ENCODE measurements at places on chromosomes 13 and 19.

- DNase-seq = peak; percentile 33
- H3K36me3 ChIP-seq = no peaks in the 10 kb centered on the region
- no peak overlapping the region for H3K27ac ChIP-seq
Observed at GRCh38 chr13:63088226-63088625, 1672.6 kb upstream of the PCDH20 start.

DNA sequence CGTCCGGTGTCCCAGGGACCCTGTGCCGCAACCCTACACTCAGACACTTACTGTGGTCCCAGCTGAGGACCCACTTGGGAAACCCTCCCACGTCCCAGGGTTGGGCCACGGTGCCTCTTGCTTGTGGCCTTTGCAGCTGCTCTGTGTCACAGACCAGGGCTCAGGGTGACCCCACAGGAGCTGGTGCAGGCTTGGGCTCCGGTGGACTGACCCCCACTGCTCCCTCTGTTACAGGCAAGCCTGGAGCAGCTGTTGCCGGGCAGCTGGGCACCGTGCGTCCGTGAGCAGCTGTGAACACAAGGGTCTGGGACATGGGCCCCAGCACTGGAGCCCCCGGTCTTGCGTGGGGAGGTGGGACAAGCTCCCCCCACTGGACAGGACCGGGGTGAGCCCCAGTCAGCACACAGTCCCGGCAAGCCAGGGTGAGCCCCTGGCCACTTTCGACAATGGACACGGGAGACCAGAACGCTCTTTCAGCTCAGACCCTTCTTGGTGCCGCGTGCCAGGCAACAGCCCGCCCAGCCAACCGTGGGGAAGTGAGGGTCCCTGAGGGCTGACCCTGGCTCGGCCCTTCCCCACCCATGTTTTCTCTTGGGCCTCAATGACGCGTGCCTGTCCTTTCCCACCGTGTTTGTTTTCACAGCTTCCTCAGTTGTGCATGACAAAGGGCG lies 65.7 kb upstream of the C13orf46 start:
- DNase-seq = no peak
- H3K4me1 ChIP-seq = peaks cover 28% of the 10 kb centered on the region
- H3K36me3 ChIP-seq = peaks cover 20% of the 10 kb centered on the region
- H3K4me3 ChIP-seq = no peak overlapping the region

GRCh38 chr13:43879755-43880181 lies at the start of gene LACC1:
TSS of gene LACC1 (plus strand) at chr13:43879904. CDS start at chr13:43880986, 1,082 bp downstream.
- H3K4me1 ChIP-seq = no peaks in the 10 kb centered on the region
- no peaks in the 10 kb centered on the region for H3K36me3 ChIP-seq
- no peak for DNase-seq
- no peaks in the 10 kb centered on the region for H3K27me3 ChIP-seq
- peak within 1 kb of the TSS; percentile 59 for H3K4me3 ChIP-seq

DNA sequence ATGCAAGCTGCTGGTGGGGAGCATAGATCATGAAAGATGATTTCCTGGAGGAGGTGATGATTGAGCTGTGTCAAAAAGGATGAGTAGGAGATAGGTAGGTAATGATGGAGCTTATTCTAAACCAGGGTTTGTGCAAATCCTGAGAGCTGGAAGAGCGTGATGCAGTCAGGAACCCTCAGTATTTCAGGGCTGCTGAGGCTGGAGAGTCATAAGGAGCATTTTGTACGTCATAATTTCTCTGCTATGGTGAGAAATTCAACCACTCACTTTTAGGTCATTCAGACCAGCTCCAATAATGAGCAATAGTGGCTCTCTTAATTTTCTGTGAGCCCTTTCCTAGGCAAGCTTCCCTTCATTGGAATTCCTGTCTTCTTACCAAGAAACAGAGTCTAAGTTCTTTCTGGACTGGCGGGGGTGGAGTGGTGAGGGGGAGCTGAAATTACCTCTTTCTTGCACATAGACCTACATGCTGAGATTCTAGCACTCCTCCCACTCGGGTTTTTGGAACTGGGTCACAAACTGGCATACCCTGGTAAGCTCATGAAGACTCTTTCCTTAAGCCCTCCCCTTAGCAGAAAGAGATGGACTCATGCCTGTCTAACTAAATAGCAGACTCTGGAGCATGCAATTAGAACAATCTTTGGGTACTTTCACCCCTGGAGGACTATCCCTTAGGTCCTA lies 62.2 kb upstream of the MYCBP2 start:
- peaks cover 5% of the 10 kb centered on the region for H3K4me1 ChIP-seq
- no peak for DNase-seq
- H3K27ac ChIP-seq = no peak overlapping the region
- no peaks in the 10 kb centered on the region for H3K36me3 ChIP-seq
- H3K27me3 ChIP-seq = no peaks in the 10 kb centered on the region
- H3K4me3 ChIP-seq = no peak overlapping the region

- no peak for DNase-seq
- no peaks in the 10 kb centered on the region for H3K4me1 ChIP-seq
- H3K36me3 ChIP-seq = no peaks in the 10 kb centered on the region
- H3K27me3 ChIP-seq = no peaks in the 10 kb centered on the region
- H3K27ac ChIP-seq = no peak overlapping the region
Observed at GRCh38 chr13:73480779-73481559, 422.2 kb downstream of the KLF5 start.

DNA sequence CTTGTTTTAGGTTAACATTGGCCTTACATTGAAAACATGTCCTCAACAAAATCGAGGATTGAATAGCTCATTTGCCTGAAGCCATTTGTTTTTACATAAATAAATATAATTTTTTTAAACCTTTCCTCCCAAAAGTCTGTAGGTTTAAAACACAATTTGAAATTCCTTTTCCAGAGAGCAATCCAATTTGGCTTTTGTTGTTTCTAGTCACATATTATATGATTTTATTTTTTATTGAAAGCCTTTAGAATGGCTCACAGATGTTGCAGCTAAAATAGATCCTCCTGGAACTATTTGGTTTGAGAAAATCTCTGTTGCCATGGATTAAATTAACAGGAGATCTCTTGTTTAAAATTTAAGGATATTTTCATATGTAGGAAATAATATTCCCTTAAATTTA lies 512.6 kb downstream of the KLF5 start:
- H3K27ac ChIP-seq = no peak overlapping the region
- H3K27me3 ChIP-seq = no peaks in the 10 kb centered on the region
- DNase-seq = no peak
- no peaks in the 10 kb centered on the region for H3K4me1 ChIP-seq

DNA sequence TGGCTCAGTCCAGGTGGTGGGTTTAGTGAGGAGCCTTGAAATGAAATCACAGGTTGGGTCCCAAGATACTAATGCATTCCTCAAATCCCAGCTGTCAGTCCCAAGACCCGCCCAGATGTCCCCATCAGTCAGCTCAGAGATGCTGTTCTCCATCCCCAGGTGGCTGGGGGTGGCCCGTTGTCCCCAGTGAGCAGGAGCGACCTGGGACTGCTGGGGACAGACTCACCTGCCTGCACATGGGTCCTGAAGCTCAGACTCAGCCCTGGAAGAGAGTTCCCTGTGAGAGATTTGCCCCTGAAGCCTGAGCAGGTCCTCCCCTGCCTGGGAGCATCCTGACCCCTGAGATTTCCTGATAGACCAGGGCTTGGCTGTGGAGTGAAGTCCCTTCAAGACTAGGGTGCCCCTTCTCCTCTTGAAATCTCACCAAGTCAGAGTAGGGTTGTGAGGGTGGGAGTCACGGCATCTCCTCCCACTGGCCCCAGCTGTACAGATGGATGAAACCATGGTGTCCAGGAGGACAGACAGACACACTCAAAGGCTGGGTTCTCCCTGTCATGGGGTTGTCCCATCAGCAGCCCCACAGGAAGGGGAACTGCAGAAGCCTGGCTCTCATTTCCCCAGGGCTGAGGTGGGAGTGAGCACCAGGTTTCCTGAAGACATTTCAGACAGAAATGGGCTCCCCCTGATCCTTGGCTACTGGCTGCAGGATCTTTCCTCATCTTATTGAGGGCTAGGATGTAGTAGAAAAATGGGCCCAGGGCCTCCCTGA lies 14.4 kb downstream of the LILRA5 start:
- no peak overlapping the region for H3K4me3 ChIP-seq
- DNase-seq = no peak
- no peaks in the 10 kb centered on the region for H3K4me1 ChIP-seq
- no peaks in the 10 kb centered on the region for H3K36me3 ChIP-seq
- H3K27ac ChIP-seq = no peak overlapping the region
- no peaks in the 10 kb centered on the region for H3K27me3 ChIP-seq
